ENCODE measurements at places on chromosomes 12 and 14.

- peak; percentile 78 for DNase-seq
Measured at GRCh38 chr12:124767066-124767821, 96.4 kb downstream of the SCARB1 start.

GRCh38 chr12:19412844-19413243, 26.4 kb upstream of the AEBP2 start:
- DNase-seq, result no peak

- no peak for DNase-seq
Measured at GRCh38 chr12:122743895-122744525, 8.6 kb upstream of the DENR start.

- DNase-seq, result no peak
Measured at GRCh38 chr12:71642264-71642663, 21.4 kb downstream of the ZFC3H1 start.
